ENCODE measurements at places on chromosomes 11 and 22.

GRCh38 chr11:25183411-25183810 lies 686.6 kb downstream of the LUZP2 start:
- DNase-seq = no peak

DNA sequence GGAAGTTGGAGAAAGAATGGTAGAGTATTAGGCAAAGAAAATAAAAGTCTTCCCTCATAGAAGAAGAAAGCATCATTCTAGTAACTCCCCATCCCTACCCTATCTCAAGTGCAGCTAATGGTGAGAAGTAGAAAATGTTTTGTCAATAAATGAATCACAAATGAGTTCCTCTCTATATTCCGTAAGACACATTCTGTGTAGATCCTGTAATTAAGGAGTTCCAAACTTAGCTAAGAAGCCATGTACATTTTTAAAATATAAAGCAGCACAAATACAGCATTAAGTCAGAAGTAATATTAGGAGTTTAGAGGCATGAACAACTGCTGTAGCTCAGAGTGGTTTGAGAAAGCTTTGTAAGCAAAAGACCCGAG lies 80.1 kb downstream of the GAB2 start:
- no peak for DNase-seq

DNA sequence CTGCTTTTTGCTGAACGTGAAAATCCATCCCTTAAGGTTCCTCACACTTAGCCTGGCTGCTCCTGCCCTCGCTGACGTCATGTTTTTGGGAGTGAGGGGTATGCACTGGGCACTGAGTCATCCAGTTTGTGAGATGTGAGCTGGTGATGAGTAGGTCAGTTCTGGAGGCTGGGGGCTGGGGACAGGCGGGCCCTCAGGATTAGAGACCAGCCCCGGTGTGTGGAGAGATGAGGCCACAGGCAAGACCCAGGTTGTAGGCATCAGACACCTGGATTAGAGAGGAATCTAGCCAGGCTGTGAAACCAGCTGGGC lies 9.2 kb downstream of the KCNC1 start:
- DNase-seq = no peak

DNA sequence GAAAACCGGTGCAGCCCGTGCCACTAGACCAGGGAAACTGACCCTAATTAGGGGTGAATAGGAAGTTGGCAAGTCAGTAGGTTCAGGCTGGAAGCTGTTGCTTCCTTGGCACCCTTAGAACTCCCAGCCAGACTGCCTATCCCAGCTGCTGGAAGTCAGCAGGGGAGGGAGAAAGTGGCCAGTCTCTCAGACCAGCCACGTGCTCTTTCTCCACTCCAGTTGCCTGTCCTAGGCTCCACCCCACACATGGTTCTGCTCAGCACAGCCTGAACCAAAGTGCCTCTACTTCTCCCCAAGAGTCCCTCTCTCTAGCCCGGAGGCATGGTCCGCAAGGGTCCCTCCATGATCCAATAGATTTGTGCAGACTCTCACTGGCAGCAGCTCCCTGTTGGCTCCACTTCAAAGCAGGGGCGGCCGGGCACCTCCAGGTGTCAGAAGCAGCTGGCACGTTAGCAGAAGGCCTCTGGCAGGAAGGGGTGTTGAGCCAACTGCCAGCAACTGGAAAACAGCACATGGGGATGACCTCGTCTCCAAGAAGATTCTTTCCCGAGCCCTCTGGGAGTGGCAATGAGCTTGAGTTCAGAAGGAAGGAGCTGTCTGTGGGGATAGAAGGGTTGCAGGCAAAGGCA lies 27.7 kb downstream of the ARFGAP2 start:
- no peak for DNase-seq

DNA sequence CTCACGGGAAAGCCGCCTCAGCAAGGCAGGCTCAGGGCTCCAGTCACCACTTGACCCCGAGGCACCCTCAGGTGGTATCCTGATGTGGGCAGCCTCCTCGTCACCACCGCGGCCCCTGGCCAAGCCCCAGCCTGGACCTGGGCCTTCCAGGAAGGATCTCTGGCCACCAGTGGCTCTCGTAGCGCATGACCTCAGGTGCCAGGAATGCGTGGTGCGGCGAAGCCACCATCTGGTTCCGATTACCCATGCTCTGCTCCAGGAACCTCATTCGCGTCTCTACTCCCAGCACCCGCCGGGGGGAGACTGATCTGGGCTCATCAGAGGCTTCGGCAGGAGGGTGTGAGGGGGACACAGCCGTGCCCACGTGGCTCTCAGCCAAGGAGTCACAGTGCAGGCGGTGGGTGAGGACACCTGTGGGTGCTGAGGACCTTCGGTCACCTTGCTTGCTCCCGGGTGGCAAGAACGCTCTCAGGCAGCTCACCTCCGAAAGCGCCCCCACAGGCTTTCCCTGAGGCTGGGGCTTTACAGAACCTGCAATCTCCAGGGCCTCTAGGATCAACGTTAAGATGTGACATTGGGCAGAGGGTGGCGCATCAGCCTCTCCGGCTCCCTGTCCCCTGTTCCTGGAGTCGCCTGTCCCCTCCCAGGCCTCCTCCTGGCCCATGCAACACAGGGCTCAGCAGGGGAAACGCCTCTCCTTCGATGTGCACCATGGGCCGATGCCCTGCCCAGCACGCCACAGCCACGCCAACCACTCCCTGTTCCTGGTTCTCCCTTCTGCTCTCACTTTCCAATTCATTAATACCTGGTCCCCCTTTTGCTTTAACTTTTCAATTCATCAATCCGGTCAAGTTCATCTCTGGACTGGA lies 39.0 kb downstream of the TBX1 start:
- DNase-seq = no peak

DNA sequence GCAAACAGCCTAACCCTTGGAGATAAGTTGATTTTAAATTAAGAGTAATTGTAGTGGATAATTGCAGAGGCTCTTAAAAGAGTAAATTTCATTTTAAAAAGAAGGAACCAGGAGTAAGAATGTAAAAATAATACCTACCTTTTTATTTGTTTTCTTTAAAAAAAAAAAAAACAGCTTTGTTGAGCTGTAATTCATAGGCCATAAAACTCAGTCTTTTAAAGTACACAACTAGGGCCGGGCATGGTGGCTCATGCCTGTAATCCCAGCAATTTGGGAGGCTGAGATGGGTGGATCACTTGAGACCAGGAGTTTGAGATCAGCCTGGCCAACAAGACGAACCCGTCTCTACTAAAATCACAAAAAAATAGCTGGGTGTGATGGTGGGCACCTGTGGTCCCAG lies 42.4 kb downstream of the MTMR3 start:
- DNase-seq = no peak

DNA sequence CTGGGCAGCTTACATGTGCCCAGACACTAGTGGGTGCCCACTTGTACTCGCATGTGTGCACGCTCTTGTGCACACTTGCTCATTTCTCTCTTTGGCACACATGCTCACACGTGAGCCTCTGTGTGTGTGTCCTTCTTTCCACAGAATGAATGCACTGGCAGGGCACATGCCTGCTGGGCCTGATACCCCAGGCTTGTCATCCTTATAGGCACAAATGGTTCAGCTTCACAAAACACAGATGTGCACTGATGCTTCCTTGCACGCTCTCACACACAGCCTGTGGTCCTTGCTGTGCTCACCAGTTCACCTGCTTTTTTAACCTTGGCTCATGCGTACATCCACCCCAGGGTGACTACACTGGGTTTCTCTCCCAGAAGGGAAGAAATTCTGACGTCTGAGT lies 174.8 kb downstream of the BUD13 start:
- no peak for DNase-seq

DNA sequence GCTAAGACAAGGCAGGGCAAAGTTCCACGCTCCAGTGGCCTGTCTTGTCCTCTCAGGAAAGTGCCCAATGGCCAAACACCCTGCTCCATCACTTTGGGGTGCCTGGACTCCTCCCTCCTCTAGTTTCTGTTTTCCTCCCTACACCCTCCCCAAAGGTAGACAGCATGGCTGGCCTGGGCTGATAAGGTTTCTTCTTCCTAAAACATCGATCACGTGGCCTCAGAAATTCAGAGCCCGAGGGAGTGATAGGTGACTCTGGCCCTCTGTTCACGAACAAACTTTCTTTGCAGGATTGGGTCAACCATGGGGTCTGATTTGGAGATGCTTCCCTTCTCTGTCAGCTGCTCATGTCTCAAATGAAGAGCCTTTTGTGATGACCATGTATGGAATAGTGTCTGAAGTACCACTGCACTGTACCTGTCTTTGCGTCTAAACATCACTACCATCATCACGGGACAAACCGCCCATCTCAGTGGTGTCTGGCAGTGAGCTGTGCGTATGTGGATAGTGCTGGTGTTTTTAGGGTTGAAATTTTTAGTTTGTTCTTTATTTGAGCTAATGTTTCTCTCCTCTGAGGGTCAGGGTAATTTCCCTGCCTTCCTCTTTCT lies 6.1 kb downstream of the MICAL2 start:
- no peak for DNase-seq

- DNase-seq = no peak
Measured at GRCh38 chr11:106133529-106133928, 56.1 kb downstream of the AASDHPPT start.

DNA sequence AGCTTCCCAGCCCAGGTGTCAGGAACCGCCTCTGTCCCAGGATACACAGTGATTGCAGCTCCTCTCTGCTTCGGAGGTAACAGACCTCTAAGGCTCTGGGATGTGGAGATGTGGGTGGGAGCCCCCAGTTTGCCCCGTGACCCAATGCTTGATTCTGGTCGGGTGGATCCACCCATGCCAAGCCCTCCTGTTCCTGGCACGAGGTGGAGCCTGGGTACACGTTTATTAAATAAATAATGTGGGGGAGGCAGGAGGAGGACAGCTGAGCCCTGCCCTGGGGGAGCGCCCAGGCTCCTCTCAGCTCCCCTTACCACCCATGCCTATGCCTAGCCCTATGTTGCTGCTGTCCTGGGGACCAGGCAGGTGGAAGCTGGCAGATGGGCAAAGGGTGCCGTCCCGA lies 16.0 kb downstream of the ARHGEF17 start:
- DNase-seq = no peak

DNA sequence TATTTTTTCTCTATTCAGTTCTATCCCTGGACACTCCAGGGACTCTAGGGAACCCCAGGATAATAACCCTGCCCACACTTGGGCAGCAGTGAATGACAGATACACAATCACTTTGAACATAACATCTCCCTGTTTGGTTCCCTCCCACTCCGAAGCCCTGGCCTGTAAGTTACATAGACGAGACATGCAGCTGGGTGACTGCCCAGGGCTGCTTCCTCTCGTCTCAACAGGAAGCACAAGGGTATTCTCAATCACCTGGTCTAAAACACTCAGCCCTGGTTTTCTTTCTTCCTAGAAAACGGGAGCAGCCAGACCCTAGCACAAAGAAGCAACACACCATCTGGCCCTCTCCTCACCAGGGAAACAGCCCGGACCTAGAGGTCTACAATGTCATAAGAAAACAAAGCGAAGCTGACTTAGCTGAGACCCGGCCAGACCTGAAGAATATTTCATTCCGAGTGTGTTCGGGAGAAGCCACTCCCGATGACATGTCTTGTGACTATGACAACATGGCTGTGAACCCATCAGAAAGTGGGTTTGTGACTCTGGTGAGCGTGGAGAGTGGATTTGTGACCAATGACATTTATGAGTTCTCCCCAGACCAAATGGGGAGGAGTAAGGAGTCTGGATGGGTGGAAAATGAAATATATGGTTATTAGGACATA lies 19.4 kb downstream of the LAYN start:
- no peak for DNase-seq

- DNase-seq = no peak
Measured at GRCh38 chr11:19711911-19712280, 741 bp upstream of the NAV2 start.

DNA sequence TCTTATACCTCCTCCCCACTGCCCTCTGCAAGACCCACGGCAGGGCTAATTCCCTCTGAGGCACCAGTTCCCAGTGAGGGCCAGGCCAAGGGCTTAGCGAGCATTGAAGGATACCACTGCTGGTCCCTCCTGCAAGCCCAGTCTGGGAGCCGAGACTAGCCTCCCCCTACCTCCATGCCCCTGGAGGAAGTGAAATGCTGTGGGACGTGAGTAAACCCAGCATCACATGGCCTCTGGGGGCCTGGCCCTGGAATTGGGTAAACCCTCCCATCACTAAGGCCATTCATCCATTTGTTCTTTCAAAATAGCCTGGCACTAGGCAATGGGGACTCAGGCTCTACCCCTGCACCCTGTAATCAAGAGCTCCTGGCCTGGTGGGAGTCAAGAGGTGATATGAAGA lies 24.7 kb downstream of the ARAP1 start:
- DNase-seq = no peak

DNA sequence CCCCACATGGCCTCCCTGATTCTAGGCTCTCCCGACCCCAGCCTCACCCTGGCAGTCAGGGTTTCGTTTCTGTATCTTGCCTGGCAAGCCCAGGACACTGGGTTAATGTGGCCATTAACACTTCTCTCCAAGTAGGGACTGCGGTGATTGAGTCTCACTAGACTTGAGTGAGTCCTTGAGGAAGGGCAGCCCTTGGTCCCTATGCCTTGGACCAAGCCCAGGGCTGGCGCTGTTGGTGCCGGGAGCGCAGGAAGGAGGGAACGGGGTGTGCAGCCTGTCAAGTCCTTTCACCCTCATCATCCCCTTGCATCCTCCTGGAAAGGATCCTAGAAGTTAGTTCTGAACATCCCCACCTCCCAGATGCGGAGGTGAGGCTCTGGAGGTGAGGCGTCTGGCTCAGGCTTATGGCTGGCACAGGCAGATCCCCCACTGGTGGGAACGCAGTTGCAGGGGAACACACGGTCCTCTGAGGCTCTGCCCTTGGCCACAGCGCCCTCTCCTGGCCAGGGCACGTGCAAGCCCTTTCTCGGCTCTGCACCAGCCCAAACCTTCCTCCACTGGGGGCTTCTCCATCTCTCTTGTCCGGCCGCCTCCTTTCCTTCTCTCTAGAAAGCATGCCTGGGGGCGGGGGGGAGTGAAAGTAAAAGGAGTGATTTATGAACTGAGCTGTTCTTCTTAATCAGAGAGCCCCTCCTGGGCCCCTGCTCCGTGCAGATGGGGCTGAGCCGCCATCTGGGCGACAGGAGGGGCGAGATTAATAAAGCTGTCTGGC lies 56.7 kb downstream of the TP53I11 start:
- no peak for DNase-seq

GRCh38 chr11:90704510-90704909 lies 481.7 kb upstream of the CHORDC1 start:
- no peak for DNase-seq

- DNase-seq = no peak
Measured at GRCh38 chr22:19843857-19844376, 10.8 kb downstream of the GNB1L start.

DNA sequence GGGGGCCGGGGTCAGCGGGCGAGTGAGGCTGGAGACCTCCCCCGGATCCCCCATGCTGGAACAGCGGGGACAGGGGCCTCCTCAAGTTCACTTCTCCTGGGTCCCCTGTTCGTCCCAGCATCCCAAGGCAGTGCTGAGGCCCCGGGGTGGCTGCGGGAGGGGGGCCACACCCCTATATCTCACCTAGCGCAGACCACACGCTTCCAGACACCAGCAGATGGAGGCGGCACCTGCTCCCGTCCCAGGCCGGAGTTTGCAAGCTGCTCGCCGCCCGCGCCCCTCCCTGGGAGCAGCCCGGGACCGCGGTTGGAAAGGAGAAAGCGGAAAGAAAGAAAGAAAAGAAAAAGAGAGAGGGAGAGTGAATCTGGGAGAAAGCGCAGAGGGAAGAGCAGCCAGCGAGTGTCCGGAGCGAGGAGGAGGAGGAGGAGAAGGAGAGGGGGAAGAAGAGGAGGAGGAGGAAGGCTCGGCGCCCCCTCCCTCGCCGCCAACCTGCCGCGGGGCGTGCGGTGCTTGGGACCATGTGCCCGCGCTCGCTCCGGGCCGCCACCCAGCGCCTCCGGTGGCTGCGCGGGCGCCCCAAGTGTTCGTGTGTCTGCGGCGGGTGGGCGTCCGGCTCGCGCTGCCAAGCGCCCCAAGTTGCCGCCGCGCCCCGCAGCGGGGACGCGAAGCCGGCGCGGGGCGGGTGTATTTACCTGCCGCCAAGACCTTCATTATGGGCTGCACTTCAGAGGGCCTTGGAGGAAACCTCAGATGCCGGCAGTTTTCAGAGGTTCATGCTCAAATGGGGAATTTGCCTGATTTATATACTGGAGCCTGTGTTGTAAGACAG lies at the start of gene LIF:
TSS of gene LIF (minus strand) at position 775 of the 829 bp plus-strand sequence. CDS start at position 711, 64 bp downstream.
- no peak for DNase-seq
